ENCODE measurements at places on chromosomes 6 and 20. TPM values are rescaled to one million over a fixed set of nuclear protein-coding genes. Genes with fewer than 3 reads are reported as not detected.

DNA sequence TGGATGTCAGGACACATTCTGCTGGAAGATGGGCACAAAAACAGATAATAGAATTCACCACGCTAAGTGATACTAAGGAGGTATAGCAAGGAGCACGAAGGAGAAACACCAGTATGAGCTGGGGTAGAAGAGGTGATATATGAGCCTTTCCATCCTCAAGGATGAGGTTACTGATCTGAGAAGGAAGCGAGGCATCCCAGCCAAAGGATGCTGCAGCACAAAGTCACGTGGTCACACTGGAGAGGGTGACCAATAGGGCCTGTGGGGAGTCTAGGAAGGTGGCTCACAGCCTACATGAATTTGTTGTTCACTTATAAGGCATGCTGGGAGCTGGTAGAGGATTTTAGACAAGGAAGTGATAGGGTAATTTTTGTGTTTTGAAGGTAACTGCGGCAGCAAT, 1.4 kb downstream of the GINS1 start:
- no peak for DNase-seq
- H3K27ac ChIP-seq, result peak overlapping the region; percentile 93
- H3K27me3 ChIP-seq, result no peaks in the 10 kb centered on the region
- peak overlapping the region; percentile 88 for H3K4me3 ChIP-seq

GRCh38 chr20:53937929-53938367, 132.4 kb downstream of the BCAS1 start:
- no peaks in the 10 kb centered on the region for H3K27me3 ChIP-seq
- peaks cover 2% of the 10 kb centered on the region for H3K36me3 ChIP-seq
- H3K27ac ChIP-seq, result no peak overlapping the region
- peaks cover 45% of the 10 kb centered on the region for H3K4me1 ChIP-seq

DNA sequence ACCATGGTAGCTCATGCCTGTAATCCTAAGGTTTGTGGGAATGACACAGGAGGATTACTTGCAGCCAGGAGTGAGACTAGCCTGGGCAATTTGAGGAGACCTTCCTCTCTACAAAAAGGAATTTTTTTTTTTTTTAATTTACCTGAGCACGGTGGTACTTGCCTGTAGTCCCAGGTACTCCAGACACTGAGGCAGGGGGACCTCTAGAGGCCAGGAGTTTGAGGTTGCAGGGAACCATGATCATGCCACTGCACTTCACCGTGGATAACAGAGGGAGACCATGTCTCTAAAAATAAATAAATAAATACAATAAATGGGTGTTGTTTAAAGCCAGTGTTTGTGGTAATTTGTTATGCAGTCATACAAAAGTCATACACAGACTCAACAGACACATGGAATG, 2.4 kb upstream of the HLA-F start:
- no peak overlapping the region for H3K27ac ChIP-seq
- DNase-seq, result no peak
- H3K27me3 ChIP-seq, result no peaks in the 10 kb centered on the region
- peaks cover 33% of the 10 kb centered on the region for H3K4me1 ChIP-seq

GRCh38 chr20:52746190-52746589, 226.0 kb upstream of the TSHZ2 start:
- H3K27ac ChIP-seq, result no peak overlapping the region
- H3K4me3 ChIP-seq, result no peak overlapping the region
- H3K27me3 ChIP-seq, result peaks cover 9% of the 10 kb centered on the region
- no peak for DNase-seq

DNA sequence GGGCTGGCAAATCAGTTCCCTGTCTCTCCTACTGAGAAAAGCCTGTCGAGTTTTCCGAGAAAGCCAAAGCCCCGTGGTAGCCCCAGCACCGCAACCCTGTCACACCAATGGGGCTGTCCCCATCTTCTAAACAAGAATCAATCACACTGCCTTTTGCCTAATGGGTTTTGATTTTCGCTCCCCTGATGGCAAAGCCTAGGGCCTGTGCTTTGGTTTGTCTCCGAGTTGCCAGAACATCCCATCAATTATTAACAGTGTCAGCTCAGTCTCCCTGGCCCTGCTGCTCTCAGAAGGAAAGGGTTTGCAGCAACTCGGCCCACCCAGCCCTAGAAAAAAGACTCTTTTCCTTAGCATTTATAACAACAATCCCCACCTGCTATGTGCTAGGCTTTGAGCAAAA, 4.2 kb downstream of the KCNB1 start:
- H3K27me3 ChIP-seq, result peaks cover 69% of the 10 kb centered on the region
- H3K4me3 ChIP-seq, result no peak overlapping the region
- DNase-seq, result no peak
- no peaks in the 10 kb centered on the region for H3K36me3 ChIP-seq

GRCh38 chr20:50216543-50217206, 26.0 kb downstream of the CEBPB start:
- H3K36me3 ChIP-seq, result no peaks in the 10 kb centered on the region
- no peak for DNase-seq
- no peak overlapping the region for H3K27ac ChIP-seq
- no peak overlapping the region for H3K4me3 ChIP-seq
- H3K4me1 ChIP-seq, result peaks cover 4% of the 10 kb centered on the region
- peaks cover 17% of the 10 kb centered on the region for H3K27me3 ChIP-seq

- DNase-seq, result no peak
- H3K4me3 ChIP-seq, result no peak overlapping the region
- peaks cover 1% of the 10 kb centered on the region for H3K4me1 ChIP-seq
- no peaks in the 10 kb centered on the region for H3K27me3 ChIP-seq
- no peak overlapping the region for H3K27ac ChIP-seq
- peaks cover 2% of the 10 kb centered on the region for H3K36me3 ChIP-seq
Measured at GRCh38 chr6:130046671-130047070, 28.3 kb downstream of the L3MBTL3 start.

- no peaks in the 10 kb centered on the region for H3K4me1 ChIP-seq
- DNase-seq, result no peak
- no peak overlapping the region for H3K4me3 ChIP-seq
- no peak overlapping the region for H3K27ac ChIP-seq
- no peaks in the 10 kb centered on the region for H3K36me3 ChIP-seq
Measured at GRCh38 chr6:163643866-163644265, 229.3 kb downstream of the QKI start.

DNA sequence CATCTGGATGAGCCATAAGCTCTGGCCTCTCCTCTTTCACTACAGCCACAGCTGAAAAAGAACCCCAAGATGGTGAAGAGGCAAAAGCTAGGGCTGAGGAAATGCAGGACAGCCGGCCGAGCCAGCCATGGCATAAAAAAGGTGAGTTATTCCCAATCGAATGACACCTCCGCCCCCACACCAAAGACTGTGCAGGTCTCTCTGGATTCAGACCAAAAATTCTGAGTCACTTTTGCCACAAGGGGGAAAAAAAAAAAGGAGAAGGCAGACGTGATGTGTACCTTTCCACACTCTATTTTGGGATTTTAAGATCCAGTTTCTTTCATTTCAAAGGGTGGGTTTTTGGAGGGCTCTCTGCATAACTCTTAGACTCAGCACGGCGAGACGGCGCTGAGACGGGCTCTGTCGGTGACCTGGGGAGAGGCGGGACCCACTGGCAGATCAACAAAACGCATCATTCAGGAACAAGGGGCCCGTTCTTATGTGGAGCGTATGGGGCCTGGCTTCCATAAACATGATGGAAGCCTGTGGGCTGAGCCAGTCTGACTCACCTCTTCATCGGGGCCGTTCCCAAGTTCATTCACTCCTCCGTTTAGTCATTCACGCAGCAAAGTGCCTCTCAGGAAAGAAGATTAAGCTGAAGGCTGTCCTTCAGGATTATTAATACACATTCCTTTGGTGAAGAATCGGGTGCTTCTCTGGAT, 54.8 kb downstream of the NFATC2 start:
- peaks cover 98% of the 10 kb centered on the region for H3K4me1 ChIP-seq
- H3K27ac ChIP-seq, result no peak overlapping the region
- H3K4me3 ChIP-seq, result no peak overlapping the region
- DNase-seq, result no peak
- H3K36me3 ChIP-seq, result peaks cover 34% of the 10 kb centered on the region

DNA sequence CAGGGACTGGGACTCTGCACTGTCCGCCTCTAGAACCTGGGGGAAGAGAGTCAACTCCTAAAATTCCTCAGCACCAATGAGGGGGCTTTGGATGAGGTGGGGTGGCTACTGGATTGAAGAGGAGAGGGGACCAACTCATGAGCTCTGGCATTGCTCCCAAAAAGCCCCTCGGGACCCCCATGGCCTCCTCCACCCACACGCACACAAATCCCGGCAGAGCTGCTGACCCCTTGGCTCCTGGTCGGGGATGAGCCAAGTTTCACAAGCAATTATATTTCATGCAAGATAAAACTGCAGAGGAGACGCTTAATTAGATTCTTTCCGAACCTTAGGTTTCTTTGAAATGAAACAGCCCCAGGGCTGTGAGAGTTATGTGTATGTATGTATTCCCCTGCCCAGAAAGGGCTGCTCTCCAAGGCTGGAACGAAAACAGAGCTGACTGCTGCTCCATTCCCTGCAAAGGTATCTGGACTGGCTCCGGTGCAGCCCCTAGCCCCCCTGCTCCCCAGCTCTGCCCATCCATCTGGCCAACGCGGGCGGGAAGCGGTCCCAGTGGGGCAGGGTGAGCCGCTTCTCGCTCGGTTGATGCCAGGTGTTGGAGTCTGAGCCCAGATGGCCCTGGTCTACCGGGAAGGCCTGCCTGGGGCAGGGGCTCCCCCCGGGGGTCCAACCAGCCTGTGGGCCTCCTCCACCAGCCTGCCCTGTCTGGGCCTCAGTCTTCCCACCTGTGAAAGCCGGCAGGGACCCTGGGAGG, 46.8 kb upstream of the STX16 start:
- no peaks in the 10 kb centered on the region for H3K4me1 ChIP-seq
- no peak for DNase-seq
- no peak overlapping the region for H3K4me3 ChIP-seq
- no peaks in the 10 kb centered on the region for H3K27me3 ChIP-seq

- no peaks in the 10 kb centered on the region for H3K27me3 ChIP-seq
- H3K27ac ChIP-seq, result no peak overlapping the region
- no peak for DNase-seq
- H3K36me3 ChIP-seq, result no peaks in the 10 kb centered on the region
- no peak overlapping the region for H3K4me3 ChIP-seq
Measured at GRCh38 chr6:56549014-56549413, 93.7 kb downstream of the DST start.

- H3K4me1 ChIP-seq, result no peaks in the 10 kb centered on the region
- H3K4me3 ChIP-seq, result no peak overlapping the region
- no peak overlapping the region for H3K27ac ChIP-seq
- peaks cover 48% of the 10 kb centered on the region for H3K27me3 ChIP-seq
- H3K36me3 ChIP-seq, result no peaks in the 10 kb centered on the region
Measured at GRCh38 chr6:17865243-17865642, 122.2 kb downstream of the KIF13A start.

- no peaks in the 10 kb centered on the region for H3K36me3 ChIP-seq
- no peak for DNase-seq
- H3K4me3 ChIP-seq, result no peak overlapping the region
- peaks cover 15% of the 10 kb centered on the region for H3K27me3 ChIP-seq
- no peak overlapping the region for H3K27ac ChIP-seq
Measured at GRCh38 chr20:2253256-2253655, 42.5 kb upstream of the TGM3 start.

DNA sequence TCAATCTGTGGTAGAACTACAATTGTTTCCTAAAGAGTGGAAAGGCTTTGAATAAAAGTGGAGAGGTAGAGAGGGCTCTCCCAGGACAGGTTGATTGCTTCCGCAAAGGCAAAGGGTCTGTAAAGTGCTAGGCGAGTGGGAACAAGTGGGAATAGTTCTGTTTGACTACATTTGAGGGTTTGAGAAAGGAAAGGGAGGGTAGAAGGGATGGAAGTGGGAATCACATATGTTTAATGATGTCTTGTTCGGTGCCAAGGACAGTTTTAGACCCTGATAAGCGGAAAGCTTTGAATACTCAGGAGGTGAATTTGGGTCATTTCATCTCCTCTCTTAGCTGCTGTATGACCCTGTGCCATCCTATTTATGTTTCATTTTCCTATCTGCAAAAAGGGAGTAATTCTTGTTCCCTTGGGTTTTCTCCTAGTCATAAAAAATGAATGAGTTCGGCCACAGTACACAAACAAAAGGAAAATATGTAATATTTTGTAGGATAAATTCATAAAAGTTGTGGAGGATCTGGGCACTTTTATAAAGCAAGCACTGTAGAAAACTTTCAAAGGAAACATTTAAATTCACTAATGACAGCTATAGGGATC, 1.7 kb upstream of the PIM1 start:
- no peak for DNase-seq
- H3K27ac ChIP-seq, result peak overlapping the region; percentile 98

The NHLRC1 gene
- total RNA-seq, result 0.14 TPM

The RIMS1 gene
- total RNA-seq, result not detected

The C20orf204 gene
- 28.6 TPM for total RNA-seq

The C6orf132 gene
- 0.65 TPM for total RNA-seq

The CNR1 gene
- 0.19 TPM for total RNA-seq

The C6orf58 gene
- not detected for total RNA-seq

The APOBEC2 gene
- not detected for total RNA-seq

The WFDC10B gene
- total RNA-seq, result not detected

The OOEP gene
- 0.77 TPM for total RNA-seq

Measured in activated T-cell treated with anti-CD3 and anti-CD28 coated beads, Interleukin-2, amount 50 U/mL, for 72 hours (primary cell).